Neural progenitor cell (in vitro differentiated cells): ENCODE measurements at places on chromosomes 3 and 15.

DNA sequence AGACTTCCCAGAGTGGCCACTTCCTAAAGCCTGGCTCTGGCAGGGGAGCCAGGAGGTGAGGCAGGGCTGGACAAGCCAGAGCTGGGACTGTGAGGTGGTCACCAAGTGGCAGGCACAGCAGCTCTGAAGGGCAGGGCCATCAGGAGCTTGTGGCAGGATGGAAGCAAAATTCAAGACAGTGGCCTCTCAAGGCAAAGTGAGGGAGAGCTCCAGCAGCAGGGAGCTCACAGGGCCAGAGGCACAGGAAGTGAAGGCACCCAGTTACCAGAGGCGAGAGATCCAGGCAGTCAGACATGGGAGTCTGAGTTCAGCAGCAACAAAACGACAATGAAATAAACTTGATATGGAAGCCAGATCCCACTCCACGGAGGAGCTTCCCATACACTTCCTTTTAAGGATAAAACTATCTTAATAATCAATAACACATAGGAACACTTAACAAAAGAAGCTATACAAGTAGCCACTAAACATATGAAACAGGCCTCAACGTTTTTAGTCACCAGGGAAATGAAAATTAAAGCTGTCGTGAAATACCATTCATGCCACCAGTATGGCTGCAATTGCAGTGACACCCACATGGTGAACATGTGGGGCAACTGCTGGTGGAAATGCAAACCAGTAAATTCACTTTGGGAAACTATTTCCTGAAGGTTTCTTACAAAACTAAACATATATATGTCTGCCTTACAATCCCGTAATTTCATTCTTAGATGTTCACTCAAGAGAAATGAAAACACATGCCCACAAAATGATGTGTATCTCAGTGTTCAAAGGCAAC, 35.4 kb upstream of the TMEM158 start:
- DNase-seq = no peak

DNA sequence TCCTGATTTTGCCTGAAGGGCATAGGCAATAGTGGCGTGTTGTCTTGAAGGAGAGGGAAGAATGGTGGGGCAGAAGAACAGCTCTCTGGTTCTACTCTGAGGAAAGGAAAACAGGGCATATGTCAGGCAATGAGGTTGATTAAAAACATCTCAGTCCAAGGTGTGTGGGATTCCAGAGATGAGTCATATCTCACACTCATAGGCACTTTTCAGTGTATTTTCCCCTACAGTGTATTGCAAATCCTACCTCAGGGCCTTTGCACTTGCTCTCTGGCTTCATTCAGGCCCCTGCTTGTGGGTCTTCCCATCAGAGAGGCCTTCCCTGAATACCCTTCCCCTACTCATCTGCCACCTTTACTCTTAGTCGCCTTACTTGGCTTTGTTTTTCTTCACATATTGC, 107.8 kb downstream of the SLCO3A1 start:
- no peak for DNase-seq

DNA sequence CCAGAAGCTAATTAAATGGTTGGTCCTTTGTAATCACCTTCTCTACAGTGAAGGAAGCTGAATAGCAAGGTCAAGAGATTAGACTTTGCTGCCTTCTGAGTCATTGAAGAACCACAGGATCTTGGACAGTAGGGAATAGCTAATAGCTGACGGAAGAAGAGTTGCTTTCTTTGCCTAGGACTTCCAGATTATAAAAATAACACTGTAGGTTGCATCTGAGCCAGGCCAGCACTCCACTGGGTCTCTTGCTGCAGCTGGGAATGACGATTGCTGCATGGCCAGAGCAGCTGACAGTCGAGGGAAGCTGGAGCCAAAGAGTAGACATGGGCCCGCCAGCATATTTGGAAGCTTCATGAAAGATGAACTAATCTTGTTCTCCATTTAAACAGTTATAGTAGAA, 81.5 kb upstream of the KCNMB2 start:
- peak; percentile 33 for DNase-seq

DNA sequence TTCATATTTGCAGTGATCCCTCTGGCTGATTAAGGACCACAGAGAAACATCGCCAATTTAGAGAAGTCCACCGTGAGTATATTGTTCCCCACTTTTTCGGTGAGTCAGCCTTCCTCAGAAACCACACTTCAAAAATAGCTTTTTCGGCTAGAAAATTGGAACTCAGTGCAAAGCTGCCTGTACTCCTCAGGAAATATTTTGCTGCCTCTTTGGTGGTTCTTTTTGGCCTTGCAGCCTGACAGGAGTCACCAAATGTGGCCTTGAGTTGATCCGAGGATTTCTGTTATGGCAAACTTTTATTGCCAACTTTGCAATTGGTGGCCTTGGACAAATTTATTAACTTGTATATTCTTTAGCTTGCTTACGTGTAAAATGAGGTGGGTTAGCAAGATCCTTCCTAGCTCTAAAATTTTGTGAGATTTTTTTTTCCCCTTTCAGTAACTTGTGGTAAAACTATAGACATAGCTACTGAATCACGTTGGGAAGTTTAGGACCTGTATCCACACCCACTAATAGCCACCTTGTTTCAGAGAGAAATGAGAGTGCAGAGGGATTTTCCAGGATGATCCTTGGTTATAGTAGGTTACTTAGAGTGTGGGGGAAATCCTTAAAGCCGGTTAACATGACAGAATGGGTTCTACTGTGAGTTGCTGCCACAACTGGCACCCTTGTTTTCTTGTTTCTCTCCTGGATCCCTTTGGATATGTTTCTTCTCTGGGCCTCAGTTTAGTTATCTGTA, 9.9 kb downstream of the ARL6IP5 start:
- DNase-seq = no peak

- no peak for DNase-seq
These were observed 84.1 kb upstream of the ARHGEF3 start for GRCh38 chr3:56885879-56886278.

DNA sequence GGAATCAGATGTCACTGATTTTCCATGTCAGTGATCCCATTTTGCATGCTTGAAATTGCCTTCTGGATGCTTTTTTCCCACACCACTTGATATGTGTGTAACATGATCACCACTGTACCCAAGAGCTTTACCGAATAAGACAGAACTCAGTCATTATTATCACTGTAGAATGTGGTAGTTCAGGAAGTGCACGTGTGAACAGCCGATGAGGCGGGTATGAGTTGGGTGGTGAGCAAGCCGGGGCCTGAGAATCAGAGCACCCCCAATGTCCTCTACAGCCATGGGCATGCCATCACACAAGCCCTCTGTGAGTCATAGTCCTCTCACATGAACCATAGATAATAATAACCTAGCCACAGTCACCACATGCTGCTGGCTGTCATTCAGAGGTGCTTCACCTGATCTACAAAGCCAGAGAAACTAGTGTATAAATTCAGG, 470.8 kb downstream of the SOX2 start:
- no peak for DNase-seq

GRCh38 chr15:101625184-101625583, 27.0 kb downstream of the TM2D3 start:
- no peak for DNase-seq

GRCh38 chr15:69451951-69452691, 497 bp upstream of the RPLP1 start:
- DNase-seq = peak; percentile 32

- DNase-seq = no peak
These were observed 291.0 kb downstream of the TIGIT start for GRCh38 chr3:114584734-114585371.

- no peak for DNase-seq
These were observed 4.3 kb downstream of the SNTN start for GRCh38 chr3:63656786-63657185.

DNA sequence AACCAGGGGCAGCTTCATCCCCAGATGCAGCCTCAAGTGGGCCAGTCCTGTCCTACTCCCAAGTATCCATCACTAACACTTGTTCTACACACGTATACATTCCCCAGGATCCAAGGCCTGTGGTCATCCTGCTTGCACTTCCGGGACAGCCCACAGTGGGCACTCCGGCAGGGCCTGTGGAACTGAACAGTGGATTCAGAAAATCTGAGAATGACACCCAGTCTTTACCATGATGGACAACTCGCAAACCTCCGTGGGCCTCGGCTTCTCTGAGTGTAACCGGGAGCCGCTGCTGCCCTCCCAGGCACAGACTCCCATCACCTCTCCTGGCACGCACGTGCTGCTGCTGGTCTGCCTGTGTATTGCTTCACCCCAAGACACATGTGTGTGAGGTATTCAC, 59.6 kb downstream of the ATP10A start:
- DNase-seq = no peak

GRCh38 chr3:12351145-12351544, 62.3 kb downstream of the PPARG start:
- no peak for DNase-seq

GRCh38 chr3:113231827-113232253, 20.5 kb downstream of the BOC start:
- DNase-seq = no peak

GRCh38 chr15:44537735-44538240, 841 bp downstream of the EIF3J start:
- DNase-seq = no peak

GRCh38 chr3:105323274-105323599, 43.5 kb upstream of the ALCAM start:
- no peak for DNase-seq

- DNase-seq = no peak
These were observed 189.5 kb downstream of the TPRG1 start for GRCh38 chr3:189361103-189361835.

DNA sequence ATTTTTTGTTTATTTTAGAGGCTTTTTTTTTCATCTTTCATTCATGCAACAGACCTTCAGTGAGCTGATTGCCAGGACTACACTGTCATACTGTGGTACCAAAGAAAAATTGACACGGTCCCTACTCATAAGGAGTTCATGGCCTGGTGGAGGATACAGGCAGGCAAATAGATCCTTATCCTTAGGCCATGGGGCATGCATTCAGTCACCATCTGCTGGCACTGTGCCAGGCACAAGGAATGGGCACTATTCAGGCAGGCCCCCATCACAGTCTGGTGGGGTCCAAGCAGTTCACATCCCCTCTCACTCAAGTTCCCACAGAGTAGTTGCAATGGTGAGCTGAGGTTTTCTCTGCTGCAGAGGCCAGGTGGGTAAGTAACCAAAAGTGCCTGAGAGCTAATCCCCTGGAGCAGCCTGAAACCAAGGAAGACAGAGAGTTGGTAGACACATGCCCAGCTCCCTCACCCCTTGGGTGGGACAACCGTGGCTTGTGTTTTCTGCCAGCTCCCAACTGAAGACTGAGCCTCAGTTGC, 17.3 kb downstream of the CISH start:
- no peak for DNase-seq

- DNase-seq = no peak
These were observed 8.2 kb upstream of the PDHB start for GRCh38 chr3:58441514-58442450.

DNA sequence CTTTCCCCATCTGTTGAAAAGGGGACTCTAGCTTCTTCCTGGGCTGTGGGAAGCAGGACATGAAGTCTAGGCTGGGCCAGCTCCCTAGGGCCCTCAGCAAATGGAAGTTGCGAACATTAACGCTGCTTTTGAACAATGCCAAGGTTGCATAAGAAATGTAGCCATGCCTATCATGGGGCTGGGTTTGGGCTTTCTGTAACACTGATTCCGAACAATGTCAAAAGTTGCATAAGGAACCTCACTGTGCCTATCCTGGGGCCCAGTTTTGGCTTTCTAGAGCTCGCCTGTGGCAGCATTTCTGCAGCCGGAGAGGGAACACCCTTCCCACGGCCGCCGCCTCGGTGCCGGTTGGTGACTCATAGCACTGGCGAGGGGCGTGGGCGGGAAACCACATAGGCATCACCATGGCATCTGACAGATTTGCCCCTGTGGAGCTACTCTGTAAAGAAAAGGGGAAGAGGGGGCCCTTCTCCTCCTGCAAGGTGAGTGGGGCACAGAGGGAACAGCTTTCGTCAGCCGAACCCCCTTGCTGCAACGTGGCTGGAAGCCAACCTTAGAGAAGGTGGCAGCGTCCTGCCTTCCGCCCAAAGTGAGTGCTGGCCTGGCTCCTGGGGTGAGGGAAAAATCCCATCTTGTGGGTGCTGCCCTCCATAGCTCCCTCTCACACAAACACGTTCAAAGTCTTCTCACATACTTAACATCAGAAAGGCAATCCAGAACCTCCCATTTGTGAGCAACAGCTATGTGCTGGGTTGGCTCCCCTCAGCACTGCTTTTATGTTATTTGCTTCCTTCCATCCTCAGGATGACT, 46.6 kb upstream of the ATP2B2 start:
- no peak for DNase-seq

GRCh38 chr3:16338999-16339398, 74.0 kb downstream of the OXNAD1 start:
- DNase-seq = no peak

GRCh38 chr3:128480278-128480677, 12.7 kb downstream of the GATA2 start:
- no peak for DNase-seq

DNA sequence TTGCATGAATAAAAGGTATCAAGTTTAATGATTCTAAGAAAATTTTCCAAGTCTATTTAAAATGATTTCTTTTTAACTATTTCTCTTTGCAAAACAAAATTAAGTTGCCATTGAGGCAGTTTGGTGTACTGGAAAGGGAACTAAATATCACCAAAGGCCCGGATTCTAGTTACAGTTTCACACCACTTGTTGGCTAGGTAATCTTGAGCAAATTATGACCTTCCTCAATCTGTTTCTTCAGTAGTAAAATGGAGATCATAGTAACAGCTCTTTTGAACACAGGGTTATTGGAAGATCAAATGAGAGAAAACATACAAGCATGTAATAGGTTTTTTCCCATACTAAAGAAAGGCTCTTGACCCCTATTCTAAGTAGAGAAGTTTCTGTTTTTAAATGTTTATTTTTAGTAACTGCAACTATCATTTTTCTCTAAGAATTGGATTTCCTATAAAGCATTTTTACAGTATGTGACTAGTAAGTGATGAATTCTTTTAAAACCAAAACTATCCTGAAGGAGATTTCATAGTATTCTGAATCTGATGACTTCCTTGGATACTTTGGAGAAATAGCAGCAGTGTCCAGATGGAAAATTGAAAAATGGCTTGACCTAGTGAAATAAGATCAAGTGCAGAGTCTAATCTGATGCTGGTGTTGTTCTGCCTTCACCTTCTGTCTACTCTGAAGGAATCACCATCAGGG, 15.7 kb downstream of the SCAANT1 start:
- no peak for DNase-seq

GRCh38 chr15:74386496-74387140, 19.2 kb upstream of the CYP11A1 start:
- no peak for DNase-seq

- DNase-seq = no peak
These were observed 9.7 kb downstream of the MEIS2 start for GRCh38 chr15:37090543-37091175.
